RWPE2 (cell line): ENCODE measurements at places on chromosomes 11 and 22.

DNA sequence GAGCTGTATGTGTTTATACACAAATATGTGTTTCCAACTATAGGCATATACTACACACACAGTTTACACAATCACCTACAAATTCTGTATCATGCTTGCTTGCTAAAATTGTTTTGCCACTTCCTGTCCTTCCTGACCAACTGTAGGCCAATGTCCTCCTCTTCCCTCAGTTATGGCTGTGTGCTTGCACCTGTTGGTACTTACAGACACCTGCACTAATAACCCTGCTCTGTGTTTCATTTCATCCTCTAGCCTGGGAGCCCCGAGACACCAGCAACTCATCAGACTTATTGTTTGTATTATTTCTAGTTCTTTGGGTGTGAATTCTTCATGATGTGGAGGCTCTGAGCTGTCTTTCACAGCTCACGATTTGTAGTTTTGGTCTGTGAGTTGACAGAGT is 1.8 kb upstream of the NCF4 start:
- DNase-seq, result no peak

GRCh38 chr11:128473636-128474035 is 113.7 kb downstream of the ETS1 start:
- DNase-seq, result no peak

DNA sequence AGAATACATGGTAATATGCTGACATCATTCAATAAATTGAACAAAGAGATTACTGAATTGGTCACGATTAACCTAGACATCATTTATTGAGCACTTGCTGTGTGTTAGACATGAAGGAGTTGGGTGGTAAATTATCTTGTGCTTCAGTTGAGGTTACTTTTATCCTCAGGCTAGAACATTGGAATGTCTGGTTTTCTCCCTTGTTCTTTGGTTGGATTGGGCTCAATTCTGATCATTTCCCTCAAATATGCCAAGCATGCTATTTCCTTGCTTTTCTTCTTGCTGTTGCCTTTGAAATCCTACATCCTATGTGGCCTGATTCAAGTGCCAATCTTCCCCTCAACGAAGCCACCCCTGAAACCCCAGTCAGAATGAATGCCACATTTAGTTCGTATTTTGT is 65.8 kb downstream of the DEUP1 start:
- no peak for DNase-seq

GRCh38 chr11:7436657-7437056 is 48.6 kb upstream of the OLFML1 start:
- DNase-seq, result no peak

GRCh38 chr22:23045461-23045860 is 24.9 kb upstream of the GNAZ start:
- DNase-seq, result no peak

- no peak for DNase-seq
These were observed 679.6 kb downstream of the NTM start for GRCh38 chr11:132050049-132050448.

DNA sequence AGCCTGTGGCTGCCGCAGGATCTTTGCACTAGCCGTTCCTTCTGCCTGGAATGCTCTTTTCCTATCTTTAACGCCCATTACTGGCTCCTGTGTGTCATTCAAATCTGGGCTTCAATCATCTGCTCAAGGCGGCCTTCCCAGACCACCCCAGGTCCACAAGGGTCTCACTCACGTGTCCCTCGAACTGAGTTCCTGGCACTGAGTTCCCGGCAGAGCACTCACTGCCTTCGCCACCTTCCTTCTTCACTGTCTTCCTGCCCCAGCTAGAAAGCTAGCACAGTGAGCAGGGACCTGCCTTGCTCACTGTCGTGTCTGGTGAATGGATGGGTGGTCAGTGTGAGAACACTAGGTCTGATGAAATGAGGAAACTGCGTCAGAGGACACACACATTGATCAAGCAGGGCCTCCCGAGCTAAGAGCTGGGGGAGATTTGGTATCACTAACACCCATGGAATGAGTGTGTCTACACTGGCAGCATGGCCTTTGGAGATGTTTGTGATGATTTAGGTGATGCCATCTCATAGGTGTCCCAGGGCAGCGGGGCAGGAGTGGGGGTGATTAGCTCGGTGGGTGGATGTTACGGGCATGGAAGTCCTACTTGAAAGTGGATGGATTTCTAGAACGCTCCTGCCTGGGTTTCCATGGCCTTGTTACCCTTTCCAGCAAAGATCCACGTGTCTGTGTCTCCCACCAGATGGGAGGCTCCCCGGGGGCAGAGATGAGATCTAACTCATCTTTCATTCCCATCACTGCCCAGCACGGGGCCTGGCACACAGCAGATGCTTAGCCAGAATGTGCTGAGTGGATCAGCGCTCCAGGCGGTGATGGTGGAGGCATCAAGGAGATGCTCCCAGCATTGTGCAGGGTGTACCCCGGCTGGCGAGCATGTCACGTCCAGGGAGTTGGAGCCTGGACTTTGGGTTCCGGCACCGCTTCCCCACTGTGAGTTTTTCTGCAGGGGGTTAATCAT is 64.5 kb downstream of the SHISAL1 start:
- no peak for DNase-seq

DNA sequence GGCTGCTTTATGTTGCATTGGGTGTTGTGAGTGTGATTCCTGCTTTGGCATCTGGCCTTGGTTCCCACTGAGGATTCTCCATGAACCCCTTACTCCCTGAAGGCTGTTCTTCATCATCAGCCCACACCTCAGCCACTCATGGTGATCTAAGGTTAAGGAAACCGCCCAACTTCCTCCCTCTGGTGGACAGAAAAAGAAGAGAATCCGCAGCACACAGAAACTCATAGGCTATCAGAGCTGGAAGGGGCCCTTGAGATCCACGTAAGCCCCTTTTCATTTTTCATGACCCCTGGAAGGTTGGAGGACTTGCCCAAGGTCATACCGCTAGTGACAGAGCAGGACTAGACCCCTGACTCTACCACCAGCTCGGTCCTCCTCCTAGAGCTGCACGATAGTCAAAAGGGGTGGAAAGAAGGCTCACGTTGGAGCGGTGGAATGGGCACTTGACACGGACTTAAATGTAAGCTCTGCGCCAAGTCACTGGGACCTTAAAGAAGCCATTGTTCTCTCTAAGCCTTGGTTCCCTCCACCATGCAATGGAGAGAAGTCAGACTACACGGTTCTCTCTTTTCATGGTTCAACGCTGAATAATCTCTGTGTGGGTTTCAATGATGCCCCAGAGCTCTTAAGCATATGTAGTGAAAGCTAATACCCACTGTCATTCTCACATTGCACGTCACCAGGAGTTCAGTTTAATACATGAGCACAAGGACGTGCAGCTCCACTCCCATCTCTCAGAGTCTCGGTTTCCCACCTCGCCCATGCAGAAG is 83.6 kb upstream of the CRTAM start:
- DNase-seq, result no peak
